Activated CD4-positive, alpha-beta T cell treated with anti-CD3 and anti-CD28 coated beads for 36 hours (primary cell): ENCODE measurements at places on chromosomes 5 and 9.

- no peak for DNase-seq
Observed at GRCh38 chr5:145925353-145925752, 11.0 kb upstream of the SH3RF2 start.

DNA sequence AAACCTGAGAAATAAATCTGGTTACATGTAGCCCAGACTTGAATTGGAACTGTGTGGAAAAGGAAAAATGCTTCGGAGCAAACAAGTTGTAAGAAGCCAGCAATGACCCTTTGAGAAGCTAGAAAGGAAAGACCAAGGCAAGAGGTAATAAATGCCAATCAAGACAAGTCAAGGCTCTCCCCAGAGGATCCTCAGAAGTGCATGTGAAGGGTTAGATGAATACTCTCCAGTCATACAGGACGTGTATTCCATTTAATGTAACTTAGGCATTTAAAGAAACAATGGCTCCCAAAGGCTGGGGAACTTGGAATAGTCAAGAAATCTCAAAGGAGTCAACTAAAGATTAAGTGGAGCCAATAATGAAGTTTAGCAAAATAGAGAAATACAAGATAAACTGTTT is 36.2 kb downstream of the EPB41L4A start:
- DNase-seq, result no peak

DNA sequence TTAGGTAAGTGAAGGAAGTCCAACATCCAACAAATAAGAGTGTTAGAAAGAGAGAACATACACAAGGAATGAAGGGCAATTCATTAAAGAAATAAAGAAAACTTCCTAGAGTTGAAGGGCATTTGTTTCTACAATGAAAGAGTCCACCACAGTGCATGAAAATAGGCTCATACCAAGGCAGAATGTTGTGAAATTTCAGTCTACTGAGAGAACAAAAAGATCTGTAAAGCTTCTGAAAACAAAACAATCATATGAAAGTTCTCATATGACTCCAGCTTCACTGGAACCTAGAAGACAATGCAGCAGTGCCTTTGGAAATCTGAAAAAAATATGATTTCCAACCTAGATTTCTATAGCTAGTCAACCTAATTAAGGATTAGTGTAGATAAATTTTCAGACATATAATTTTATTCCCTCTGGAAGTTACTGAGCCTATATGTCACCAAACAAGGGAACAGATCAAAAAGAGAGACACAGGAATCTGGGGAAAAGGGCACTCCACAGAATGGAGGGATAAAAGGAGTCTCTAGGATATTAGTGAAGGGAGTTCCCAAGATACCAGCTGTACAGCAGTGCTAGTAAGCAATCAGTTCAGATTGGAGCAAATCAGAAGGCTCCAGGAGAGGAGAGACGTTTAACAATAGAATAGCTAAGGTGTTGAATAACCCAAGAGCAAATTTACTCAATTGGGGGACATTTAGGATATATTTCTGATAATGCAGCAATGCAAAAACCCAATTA is 5.8 kb downstream of the C5orf58 start:
- DNase-seq, result no peak

DNA sequence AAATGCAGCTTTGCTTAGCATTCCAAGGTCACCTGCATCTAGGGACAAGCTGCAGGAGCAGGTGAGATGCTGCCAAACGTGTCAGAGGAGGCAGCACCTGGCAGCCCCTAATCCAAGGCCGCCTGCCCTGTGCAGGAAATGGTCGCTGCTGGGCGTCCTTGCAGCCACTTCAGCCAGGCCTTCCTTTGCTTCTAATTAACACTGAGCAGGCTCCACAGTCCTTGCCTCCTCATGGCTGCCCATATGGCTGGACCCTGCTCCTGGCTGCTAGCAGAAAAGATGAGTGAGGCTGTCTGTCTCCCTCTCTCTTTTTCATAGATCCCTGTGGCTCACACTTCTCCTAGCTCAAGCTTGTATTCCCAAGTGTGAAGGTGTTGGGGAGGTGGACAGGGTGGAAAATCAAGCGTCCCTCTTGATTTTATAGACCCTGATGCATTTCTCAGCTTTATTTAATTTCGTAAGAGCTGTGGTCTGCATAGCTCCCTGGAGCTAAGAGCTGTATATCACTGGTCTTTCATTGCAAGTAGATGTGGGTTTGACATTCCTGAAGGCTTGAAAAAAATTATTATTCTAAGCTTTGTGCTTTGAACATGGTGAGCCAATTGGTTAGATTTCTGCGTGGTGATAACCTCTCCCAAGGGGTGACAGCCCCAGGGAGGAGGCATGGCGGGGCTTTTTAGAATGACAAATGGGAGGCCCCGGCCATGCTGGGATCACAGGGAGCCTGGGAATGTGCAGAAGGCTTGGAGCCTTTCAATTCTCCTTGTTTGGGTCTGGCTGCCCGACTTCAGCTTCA is 193.8 kb downstream of the SLIT3 start:
- DNase-seq, result no peak

- DNase-seq, result no peak
Observed at GRCh38 chr9:89139455-89139854, 39.2 kb downstream of the SHC3 start.

GRCh38 chr5:143481697-143482531 is 78.4 kb upstream of the NR3C1 start:
- DNase-seq, result no peak

GRCh38 chr9:89448381-89448780 is 49.5 kb downstream of the SEMA4D start:
- peak; percentile 75 for DNase-seq

DNA sequence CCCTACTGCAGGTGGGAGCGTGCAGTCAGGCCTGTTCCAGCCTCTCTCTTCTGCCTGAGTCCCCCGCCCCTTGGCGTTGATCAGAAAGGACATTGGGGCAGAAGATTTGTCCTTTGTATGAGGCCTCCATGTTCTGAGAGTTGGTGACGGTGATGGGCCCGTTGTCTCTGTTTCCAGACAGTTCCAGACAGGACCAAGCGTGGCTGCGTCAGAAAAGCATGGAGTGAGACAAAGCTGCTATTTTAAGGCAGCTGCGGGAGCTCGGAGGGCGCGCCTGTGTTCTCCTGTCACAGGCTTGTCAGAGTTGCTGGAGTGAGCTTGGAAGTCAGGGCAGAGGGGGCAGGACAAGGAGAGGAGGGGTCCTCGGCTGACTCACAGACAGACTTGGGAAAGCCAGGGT is 32.1 kb upstream of the SH3PXD2B start:
- no peak for DNase-seq

GRCh38 chr5:142821733-142822487 is 51.7 kb downstream of the ARHGAP26 start:
- DNase-seq, result peak; percentile 29

DNA sequence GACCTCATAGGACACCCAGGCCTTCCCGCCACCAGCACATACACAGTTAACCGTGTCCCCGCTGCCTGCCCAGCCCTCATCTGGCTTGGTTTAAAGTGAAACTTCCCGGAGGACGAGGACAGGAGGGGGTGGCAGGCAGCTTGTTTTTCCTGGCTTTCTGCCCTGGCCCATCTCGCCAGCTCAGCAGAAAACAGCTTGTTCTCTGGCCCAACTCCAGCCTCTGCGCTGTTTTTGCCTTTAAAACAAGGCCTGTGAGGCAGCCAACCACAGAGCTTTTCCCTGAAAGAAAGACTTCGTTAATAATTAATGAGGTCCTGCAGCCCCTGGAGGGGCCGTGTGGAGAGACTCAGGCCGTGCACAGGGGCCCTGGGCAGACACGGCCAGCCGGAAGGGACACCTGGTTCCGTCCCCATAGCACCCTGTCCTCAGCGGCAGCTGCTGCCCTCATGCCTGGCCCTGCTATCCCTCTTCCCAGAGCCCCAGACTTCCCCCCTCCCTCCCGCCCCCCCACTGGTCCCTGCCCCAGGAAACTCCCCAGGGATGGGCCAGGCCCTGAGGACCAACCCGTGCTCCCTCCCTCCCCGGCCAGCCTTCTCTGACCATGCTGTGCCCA is 108.7 kb downstream of the RXRA start:
- no peak for DNase-seq
